ENCODE measurements at places on chromosomes 5 and 9.

DNA sequence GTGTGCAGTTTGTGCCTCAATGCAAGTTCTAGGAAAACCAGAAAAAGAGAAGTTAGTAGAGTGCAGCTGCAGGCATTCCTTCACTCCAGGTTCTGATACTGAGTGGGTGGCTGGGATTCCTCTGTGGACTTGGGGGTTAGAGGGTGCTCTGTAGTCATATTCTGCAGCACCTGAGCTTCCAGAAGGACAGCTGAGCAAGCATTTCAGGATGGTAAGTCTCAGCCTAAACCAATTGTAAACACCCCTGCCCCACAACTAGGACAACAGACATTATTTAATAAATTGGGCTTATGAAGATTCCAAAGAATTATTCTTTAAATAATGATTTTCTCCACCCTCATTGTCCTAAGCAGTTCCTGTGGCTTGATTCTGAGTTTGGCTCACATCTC, 9.1 kb downstream of the FAXDC2 start:
- DNase-seq = no peak

GRCh38 chr5:150457121-150457520, 7.6 kb upstream of the RPS14 start:
- no peak for DNase-seq

- DNase-seq = no peak
These were observed 11.3 kb downstream of the SHOC1 start for GRCh38 chr9:111783424-111783823.

GRCh38 chr9:21804331-21804730, 1.9 kb downstream of the MTAP start:
- no peak for DNase-seq

DNA sequence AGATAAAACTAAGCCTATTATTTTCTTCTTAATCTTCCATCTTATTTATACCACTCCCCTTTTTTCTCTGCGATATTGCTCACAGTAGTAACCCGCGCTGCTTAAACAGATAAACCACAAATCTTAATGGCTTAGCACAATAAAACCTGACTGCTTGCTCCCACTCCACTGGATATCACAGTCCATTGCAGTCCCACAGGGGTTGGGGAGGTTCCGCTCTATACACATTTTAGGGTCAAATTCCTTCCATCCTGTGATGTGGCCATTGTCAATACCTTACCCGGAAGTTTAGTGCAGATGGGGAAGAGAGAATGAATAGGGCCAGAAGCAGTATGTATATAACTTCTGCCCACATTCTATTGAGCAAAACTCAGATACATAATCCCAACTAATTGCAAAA, 193.7 kb downstream of the RAB3C start:
- no peak for DNase-seq

GRCh38 chr9:134026981-134027380, 1.7 kb downstream of the BRD3OS start:
- DNase-seq = no peak

- no peak for DNase-seq
These were observed 10.9 kb upstream of the ARHGEF28 start for GRCh38 chr5:73615085-73615484.

GRCh38 chr5:171647043-171647903, 138.3 kb upstream of the SMIM23 start:
- DNase-seq = no peak

- no peak for DNase-seq
These were observed 37.5 kb upstream of the PPP1R26 start for GRCh38 chr9:135442075-135442474.

GRCh38 chr9:129113645-129114304, 2.6 kb downstream of the PTPA start:
- no peak for DNase-seq

DNA sequence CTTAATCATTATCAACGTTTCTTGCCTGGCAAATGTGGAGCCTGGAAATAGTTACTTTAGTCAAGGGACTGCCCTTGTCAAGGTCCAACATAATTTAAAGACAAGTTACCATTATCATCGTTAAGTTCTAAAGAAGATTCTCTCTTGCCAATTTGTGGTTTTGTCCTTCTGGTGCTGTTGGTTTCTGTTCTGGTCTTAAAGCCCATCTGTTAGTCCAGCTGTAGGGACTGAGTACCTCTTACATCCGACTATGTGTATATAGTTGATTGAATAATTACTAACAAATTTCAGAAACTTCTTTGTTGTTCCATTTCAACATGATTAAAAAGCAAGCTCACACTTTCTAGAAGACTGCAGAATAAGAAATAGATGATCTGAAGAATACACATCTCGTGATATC, 1854.9 kb downstream of the MAT2B start:
- DNase-seq = no peak

DNA sequence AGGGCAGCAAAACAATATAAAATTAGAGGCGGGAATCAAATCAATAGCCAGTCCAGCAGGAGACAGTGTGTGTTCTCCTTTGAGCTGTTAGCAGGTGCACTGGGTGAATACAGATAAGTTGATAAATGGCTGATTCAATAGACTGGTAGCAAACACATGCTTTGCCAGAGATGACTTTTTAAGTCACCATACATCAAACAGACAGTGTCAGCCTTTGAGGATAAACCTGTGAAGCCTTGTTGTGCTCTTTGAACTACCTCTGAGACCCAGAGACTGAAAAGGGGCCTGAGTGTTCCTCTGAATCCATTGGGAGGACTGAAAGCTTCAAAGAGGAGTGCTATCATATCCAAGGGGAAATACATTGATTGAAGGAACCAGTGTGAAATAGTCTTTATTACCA, 301.9 kb downstream of the RASEF start:
- no peak for DNase-seq

DNA sequence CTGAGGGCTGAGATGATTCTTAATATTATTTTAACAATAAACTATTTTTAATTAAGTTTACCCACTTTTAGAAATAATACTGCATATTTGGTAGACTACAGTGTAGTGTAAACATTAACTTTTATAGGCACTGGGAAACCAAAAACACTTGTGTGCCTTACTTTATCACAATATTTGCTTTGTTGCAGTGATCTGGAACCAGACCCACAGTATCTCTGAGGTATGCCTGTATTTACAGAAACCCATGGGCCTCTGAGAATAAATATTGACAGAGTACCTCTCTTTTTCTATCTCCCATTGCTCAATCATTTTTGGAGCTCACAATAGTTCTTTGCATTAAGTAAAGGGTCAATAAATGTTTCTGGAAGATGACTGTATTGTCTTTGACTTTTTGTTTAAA, 73.3 kb downstream of the SLCO4C1 start:
- DNase-seq = no peak

DNA sequence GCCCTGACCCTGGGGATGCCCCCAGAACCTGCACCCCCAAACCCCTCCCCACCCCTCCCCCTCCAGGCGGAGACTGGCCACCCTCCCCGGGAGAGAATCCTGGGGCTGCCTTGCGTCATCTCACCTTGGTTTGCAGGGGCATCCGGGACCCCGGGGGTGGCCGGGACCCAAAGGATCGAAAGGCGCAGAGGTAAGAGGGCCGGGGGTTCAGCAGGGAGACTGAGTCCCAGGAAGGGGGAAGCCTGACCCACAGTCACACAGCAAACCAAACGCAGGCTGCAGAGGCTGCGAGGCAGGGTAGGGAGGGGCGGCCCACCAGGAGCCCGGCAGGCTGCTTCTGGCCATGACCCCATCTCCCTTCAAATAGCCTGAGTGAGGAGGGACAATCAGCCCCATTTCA, 33.8 kb upstream of the ORM1 start:
- no peak for DNase-seq

- DNase-seq = no peak
These were observed 82.1 kb upstream of the SLC25A51 start for GRCh38 chr9:37986001-37986400.

- DNase-seq = no peak
These were observed 87.3 kb downstream of the COL5A1 start for GRCh38 chr9:134728801-134729495.

DNA sequence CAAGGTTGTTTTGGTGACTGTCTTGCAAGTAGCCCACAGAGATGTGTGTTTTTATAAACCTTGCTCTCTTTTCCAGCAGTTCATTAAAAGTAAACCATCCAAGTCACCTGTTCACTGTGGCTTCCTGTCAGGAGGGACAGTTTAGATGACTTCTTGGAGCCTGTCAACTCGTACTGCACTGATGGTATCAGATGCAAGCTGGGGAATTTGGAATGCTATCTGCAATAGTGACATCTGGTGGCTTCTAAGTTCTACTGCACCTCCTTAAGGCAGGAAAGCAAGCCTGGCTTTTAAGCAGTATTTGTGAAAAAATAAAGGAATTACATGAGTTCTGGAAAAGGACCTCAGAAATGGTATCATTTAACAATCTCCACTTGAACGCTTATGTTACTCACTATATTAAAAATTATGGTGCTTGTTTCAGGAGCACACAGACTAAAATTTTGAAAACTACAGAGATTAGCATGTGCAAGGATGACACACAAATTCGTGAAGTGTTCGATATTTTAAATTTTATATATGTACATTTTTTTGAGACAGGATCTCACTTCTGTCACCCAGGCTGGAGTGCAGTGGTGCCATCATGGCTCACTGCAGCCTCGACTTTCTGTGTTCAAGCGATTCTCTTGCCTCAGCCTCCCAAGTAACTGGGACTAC, 164.0 kb downstream of the TTC39B start:
- DNase-seq = no peak

DNA sequence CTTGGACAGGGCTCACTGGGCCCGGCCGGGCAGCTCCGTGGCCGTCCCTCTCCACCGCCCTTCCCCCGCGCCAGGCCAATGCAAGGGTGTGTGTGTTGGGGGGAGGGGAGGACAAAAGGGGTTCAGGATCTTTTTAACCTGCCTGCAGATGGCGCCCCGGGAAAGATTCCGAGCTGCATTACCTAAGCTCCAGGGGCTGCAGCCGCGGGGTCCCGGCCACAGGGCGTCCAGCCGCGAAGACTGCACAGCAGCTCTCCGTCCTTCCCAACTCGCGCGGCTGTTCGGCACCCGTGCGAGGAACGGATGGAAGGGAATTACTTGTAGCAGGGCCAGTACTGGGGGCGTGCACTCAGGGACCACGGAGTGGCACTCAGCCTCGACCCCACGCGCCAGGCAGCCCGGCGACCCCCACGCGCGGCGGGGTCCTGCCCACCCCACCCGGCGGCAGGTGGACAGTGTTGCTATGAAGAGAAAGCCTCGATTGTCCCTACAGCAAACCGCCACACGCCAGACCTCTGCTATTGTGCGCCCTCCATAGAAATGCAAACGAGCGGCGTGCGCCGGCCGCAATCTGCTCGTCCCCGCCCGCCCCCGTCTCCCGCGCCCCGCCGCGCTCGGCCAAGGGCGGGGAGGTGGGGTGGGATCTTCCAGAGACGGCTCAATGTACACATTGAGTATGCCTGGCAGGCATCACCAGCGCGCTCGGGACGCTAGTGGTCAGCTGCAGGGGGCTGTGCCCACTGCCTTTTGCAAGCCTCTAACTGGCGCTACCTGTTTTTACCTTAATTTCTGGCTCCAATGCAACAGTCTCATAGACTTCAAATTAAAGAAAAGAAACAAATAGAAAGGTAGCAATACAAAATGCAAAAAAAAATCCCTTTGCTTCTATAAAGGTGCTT, 796 bp upstream of the GADD45G start:
- DNase-seq = no peak

- DNase-seq = no peak
These were observed 49.9 kb upstream of the CTSL start for GRCh38 chr9:87675906-87676515.

- DNase-seq = no peak
These were observed 712 bp upstream of the HSPA4 start for GRCh38 chr5:133051061-133051541.

DNA sequence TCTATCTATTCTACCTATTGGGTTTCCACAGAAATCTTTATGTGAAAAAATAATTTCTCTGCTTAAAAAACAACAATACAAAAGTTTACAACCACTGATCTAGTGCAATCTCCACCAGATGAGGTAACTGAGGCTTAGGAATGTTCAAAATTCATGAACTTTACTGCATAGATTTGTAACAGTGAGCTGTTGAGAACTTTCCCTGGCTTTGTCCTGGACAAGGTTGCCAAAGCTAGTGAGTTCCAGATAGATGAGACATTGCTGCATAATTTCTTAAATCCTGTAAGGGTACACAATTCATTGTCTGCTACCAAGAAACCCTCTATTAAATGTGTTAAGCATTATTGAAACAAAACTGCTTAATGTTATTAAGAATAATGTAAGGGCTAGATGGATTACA, 102.7 kb downstream of the OSMR start:
- DNase-seq = no peak

DNA sequence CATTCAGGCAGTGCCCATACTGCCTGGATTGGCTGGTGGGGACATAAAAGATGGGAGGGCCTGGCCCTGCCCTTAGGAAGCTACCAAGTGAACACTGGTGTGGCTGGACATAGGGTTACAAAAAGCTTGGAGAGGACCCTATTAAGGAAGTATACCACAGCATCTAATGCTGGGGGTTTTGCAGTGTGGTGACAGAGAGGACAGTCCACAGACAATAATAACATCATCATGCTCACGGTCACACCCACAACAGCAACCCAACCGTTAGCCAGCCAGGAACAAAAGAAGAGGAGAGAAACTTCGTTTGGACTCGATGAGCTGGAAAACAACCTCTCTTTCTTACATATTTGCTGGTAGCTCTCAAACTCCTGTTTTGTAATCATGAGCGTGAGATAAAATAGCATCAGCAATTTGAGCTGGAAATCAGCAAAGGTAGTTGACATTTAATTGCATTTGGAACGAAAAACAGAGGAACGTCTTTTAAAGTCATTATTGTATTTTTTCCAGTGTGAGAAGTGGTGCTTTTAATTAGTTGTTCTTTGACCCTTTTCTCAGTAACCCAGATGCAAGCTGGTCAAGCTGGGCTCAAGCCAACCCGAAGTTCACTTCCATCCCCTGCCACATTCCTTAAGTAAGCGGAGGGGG, 73.4 kb downstream of the NSG2 start:
- DNase-seq = no peak

GRCh38 chr5:8843771-8844170, 702.1 kb downstream of the SEMA5A start:
- DNase-seq = no peak

- no peak for DNase-seq
These were observed 88.8 kb upstream of the RUFY1 start for GRCh38 chr5:179461576-179461975.

Data from activated CD4-positive, alpha-beta T cell treated with anti-CD3 and anti-CD28 coated beads for 4 hours (primary cell).